ENCODE measurements at places on chromosomes 4 and X.

DNA sequence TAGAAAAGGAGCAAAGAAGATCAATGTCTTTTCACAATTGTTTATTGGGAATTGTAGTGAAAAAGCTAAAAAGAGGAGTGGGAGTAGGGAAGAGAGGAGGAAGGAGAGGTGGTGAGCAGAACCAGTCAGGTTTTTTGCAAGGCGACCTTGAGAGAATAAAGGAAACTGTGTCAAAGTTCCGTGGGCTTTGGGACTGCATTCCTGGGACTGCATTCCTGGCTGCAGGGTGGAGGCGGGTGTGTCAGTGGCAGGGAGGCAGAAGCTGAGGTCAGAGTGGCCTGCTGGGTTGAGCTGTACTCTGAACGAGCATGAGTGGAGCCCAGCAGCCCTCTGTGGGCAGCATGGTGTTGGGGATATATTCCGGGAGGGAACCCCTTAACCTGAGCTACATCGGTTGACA lies 66.8 kb upstream of the UCP1 start:
- DNase-seq, result no peak

GRCh38 chrX:9643807-9644206 lies 121.8 kb downstream of the GPR143 start:
- DNase-seq, result no peak

DNA sequence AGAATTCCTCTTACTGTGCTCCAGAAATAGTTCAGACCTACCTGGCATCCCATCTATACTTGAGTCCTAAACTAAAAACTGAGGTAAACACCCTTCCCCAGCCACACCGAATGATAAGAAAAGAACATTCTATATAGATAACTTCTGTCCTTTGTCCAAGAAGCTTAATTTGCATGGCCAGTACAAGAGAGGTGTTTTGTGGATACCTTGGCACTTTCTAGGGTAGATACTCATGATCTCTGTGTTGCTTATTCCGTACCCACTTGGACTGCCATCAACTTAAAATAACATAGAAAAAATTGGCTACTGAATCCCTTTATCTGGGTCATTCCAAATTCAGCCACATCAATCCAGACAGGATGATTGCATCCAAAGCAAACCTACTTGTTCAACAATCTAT lies 1050.4 kb downstream of the STIM2 start:
- no peak for DNase-seq

GRCh38 chr4:127634181-127634580 lies 1.4 kb downstream of the INTU start:
- DNase-seq, result no peak

GRCh38 chr4:8316251-8316771 lies 46.8 kb downstream of the HTRA3 start:
- DNase-seq, result no peak

- no peak for DNase-seq
These were observed 493.1 kb downstream of the MAGEE1 start for GRCh38 chrX:76920607-76921006.

- no peak for DNase-seq
These were observed 6.4 kb upstream of the UBA1 start for GRCh38 chrX:47187106-47187677.

- DNase-seq, result no peak
These were observed 342.9 kb upstream of the ADGRL3 start for GRCh38 chr4:60857130-60857753.

GRCh38 chr4:179989975-179990374 lies 2253.2 kb upstream of the TENM3 start:
- no peak for DNase-seq

DNA sequence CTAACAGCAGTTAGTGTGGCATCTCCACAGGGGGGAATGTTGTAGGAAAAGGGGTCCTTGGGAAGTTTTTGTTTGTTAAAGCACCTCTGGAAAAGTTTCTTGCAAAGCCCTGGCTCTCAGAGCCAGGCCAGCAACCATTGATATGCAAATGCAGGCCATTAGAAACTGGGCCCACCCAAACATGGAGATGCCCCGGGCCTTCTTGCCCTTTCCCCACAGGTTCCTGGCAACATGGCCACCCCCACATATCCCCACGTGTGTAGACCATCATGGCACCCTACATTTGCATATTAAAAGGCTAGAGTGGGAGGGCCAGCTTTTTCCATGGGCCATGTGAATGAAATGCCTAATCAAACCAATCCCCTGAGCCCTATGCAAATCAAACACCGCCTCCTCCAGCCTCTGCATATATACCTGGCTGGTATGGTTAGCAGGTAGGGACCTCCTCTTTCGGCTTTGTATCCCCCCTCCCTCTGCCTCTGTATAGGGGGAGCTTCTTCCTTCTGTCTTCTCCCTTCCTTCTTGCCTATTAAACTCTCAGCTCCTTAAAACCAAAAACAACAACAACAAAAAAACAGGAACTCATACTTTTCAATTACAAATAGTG lies 44.0 kb upstream of the ZCCHC13 start:
- DNase-seq, result no peak

DNA sequence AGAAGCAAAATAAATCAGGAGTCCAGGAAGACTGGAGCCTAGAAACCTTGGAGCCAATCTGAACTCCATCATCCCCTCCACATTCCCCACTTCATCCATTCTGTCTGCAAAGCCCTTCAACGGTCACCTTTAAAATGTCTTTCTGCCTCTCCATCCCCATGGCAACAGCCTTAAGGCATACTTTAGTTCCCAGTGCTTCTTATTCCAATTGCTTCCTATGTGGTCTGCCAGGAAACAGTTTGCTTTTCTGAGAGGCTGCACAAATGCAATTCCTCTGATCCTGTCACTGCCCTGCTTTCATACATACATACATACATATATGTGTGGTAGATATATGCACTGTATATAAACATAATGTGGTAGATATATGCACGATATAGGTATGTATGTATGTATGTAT lies 786 bp upstream of the MAGEH1 start:
- no peak for DNase-seq

DNA sequence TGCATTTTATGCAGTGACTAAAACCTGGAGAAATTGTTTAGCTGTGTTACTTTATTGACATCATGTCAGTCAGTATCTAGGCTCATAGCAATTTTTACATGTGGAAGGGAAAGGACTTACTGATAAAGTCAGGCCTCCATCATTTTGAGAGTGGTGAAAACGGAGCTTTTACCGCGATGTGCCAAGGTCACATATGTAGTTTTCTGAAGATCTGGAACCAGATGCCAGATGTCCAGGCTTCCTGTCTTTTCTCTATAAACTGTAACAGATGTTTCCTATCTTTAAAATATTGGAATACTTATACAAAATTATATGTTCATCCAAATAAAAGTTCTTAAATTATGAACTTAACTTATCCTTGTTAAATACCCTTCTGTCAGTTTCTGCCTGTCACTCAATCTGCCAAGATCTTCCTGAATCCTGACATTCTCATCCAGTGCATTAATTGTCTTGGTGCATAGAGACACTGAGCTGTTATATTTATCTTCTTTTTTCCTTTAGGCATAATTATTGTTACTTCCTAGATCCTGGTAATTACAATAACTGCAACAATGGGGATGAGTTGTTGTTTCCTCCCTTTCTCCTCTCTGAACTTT lies 1646.2 kb upstream of the TENM3 start:
- DNase-seq, result no peak

DNA sequence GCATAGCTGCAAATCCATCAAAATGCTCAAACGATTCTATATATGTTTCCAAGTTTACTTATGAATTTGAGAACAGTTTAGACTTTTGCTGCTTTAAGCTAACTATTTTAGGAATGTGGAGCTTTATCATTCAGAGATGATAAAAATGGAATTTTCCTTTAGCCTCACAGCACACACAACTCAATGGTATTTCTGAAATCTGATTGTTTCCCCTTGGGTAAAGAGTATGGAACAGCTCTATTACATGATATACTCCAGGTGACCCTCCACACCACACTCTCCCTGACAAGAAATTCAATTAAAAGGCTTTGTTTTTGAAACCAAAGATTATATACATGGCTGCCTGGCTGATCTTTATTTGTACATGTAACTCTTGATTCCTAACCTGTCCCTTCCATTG lies 120.0 kb downstream of the LUZP4 start:
- DNase-seq, result no peak

GRCh38 chr4:166021617-166022016 lies 148.6 kb downstream of the TLL1 start:
- DNase-seq, result no peak

DNA sequence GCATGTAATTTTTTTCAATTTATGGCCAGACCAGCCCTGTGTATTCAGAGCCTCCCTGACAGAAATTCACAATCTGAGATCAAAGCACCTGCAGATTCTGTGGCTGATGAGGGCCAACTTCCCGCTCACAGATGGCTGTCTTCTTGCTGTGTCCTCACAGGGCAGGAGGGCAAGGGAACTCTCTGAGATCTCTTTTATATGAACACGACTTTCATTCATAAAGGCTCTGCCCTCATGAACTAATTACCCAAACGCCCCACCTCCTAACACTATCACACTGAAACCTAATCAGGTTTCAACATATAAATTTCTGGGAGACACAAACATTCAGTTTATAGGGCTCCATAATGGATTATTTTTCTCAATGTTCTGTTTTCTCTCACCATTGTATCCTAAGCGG lies 192.6 kb downstream of the NWD2 start:
- no peak for DNase-seq

DNA sequence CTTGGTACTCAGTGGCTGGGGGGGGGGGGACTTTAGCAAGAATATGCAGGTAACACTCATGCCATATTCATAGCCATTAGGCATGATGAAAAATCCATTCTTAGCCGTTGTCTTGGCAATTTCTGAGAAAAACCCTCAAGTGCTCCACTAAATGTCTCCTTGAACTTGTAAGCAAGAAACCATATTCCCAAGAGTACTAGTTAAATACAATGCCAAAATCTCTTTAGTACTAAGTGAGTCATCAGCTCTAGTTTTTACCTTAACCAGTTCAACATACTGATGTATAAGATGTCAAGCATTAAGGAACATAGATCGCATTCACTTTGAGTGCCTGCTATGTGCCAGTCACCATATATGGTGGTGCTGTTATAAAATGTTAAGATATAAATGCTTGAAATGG lies 27.5 kb downstream of the UBE2D3 start:
- no peak for DNase-seq

GRCh38 chr4:141563723-141564122 lies 72.7 kb upstream of the IL15 start:
- DNase-seq, result no peak

GRCh38 chrX:41153957-41154356 lies 68.7 kb downstream of the USP9X start:
- no peak for DNase-seq
